Tibial nerve (tissue), 4 donors: ENCODE measurements at places on chromosomes 11 and 22. TPM values are rescaled to one million over a fixed set of nuclear protein-coding genes. Genes with fewer than 3 reads are reported as not detected.
A peak's percentile ranks its signal among the peaks of the same experiment; 100 is the strongest.

- H3K36me3 ChIP-seq: no peaks in the 10 kb centered on the region
- DNase-seq: no peak
- no peak overlapping the region for H3K27ac ChIP-seq
- no peaks in the 10 kb centered on the region for H3K27me3 ChIP-seq
- H3K4me1 ChIP-seq: no peaks in the 10 kb centered on the region
Measured at GRCh38 chr22:29445508-29445907, 7.1 kb downstream of the RFPL1 start.

- no peak for DNase-seq
- no peak overlapping the region for H3K27ac ChIP-seq
- no peak overlapping the region for H3K4me3 ChIP-seq
- H3K36me3 ChIP-seq: no peaks in the 10 kb centered on the region
Measured at GRCh38 chr11:71255800-71256479, 3.6 kb upstream of the SHANK2 start.

DNA sequence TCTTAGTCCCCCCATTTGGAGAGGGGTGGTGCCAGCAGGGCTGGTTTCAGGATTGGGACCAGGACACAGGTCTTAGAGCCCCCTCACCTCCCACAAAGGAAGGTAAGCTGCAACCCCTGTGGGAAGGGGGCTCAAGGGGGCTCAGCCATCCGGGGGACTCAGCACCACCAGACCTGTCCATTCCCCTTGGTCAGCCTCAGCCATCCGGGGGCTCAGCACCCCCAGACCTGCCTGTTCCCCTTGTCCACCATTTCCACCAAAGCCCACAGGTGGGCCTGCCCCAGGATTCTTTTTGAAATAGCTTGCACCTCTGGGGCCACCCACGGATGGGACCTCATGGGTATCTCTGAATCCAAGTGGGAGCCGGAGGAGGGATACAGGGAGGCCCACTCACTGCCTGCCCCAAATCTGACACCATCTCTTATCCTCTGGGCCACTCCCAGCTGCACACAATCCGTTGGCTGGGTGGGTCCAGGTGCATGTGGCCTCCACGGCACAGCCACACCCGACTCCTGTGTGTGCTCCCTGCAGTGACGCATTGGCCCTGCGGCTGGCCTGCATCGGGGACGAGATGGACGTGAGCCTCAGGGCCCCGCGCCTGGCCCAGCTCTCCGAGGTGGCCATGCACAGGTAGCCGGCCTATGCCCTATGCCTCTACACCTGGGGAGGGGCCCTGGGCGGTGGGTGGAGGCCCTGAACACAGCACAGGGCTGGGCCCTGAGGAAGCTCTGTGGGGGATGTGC, 15.9 kb downstream of the MCAT start:
- no peaks in the 10 kb centered on the region for H3K36me3 ChIP-seq
- H3K4me1 ChIP-seq: no peaks in the 10 kb centered on the region
- H3K4me3 ChIP-seq: no peak overlapping the region
- H3K27ac ChIP-seq: no peak overlapping the region
- DNase-seq: no peak
- no peaks in the 10 kb centered on the region for H3K27me3 ChIP-seq

DNA sequence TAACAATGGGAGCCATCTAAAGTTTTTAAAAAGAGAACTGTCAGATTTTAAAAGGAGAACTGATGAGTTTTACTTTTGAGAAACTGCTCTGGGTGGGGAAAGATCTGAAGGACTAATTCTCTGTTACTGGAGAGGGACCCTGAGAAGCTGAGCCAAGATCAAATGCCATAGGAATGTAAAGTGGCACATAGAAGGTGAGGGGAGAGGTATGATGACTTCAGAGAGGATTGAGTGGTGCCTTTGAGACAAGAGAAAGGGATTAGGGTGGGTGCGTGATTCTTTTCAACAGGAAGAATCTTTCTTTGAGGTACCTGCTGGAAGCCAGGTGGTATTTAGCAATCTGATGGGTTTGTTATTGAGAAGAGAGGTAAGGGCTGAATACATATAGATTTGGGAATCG, 9.0 kb downstream of the CRKL start:
- no peak overlapping the region for H3K4me3 ChIP-seq
- no peaks in the 10 kb centered on the region for H3K27me3 ChIP-seq
- no peak overlapping the region for H3K27ac ChIP-seq
- H3K36me3 ChIP-seq: no peaks in the 10 kb centered on the region
- DNase-seq: no peak

GRCh38 chr11:2997406-2997805, 5.3 kb upstream of the NAP1L4 start:
- no peak overlapping the region for H3K27ac ChIP-seq

- H3K27ac ChIP-seq: no peak overlapping the region
- no peaks in the 10 kb centered on the region for H3K4me1 ChIP-seq
- no peak for DNase-seq
- H3K36me3 ChIP-seq: no peaks in the 10 kb centered on the region
- no peak overlapping the region for H3K4me3 ChIP-seq
Measured at GRCh38 chr11:127448101-127448500, 447.5 kb upstream of the KIRREL3 start.

GRCh38 chr11:59756558-59756840, 1.3 kb downstream of the STX3 start:
- H3K27ac ChIP-seq: peak overlapping the region; percentile 90
- peaks cover 7% of the 10 kb centered on the region for H3K4me1 ChIP-seq
- H3K4me3 ChIP-seq: peak overlapping the region; percentile 91
- H3K36me3 ChIP-seq: no peaks in the 10 kb centered on the region
- DNase-seq: no peak

DNA sequence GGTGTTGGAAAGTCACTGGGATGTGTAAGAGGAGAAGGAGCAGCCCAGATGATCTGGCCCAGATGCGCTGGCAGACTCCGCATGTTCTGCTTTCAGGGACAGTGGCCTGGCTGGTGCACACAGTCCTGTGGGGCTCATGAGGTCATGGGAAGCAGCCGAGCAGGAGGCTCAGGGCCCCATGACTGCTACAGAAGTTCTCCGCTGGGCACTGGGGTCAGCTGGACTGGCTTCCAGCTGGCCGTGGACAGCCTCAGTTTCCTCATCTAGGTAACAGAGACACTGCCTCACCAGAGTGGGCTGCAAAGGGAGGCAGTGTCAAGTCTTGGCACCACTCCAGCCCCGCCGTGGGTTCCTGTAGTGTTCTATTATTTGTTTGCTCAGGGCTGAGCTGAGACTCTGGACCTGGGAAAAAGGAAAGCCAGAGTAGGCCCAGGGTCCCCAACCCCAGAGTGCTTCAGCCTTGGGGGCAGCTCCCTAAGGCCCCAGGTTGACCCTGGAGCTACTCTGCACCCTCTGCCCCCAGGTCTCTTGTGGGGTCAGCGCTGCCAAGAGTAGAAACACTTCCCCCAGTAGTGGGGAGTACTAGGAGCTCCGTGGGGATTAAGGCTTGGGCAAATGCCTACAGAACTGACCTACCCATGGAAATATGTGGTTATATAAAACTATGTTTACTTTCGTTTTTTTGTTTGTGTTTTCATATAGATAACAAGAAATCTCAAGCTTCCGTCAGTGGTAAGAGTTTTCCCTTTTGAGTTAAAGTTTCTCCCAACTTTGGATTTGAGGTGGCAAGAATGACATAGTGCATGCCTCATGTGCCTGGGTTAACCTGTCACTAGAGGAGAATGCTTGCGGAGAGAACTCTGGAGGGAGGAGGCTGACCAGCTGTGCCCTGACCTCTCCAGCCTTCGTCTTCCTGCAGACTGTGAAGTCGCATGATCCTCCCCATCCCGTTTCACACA, 45.3 kb downstream of the MED15 start:
- no peak overlapping the region for H3K4me3 ChIP-seq
- peaks cover 89% of the 10 kb centered on the region for H3K4me1 ChIP-seq
- peaks cover 10% of the 10 kb centered on the region for H3K36me3 ChIP-seq
- no peaks in the 10 kb centered on the region for H3K27me3 ChIP-seq
- peak overlapping the region; percentile 76 for H3K27ac ChIP-seq
- DNase-seq: peak; percentile 78

GRCh38 chr22:31968022-31968421, 23.7 kb downstream of the YWHAH start:
- no peaks in the 10 kb centered on the region for H3K4me1 ChIP-seq
- no peaks in the 10 kb centered on the region for H3K36me3 ChIP-seq
- H3K27me3 ChIP-seq: no peaks in the 10 kb centered on the region
- no peak overlapping the region for H3K27ac ChIP-seq
- no peak for DNase-seq

GRCh38 chr11:2517016-2517385, 72.2 kb downstream of the KCNQ1 start:
- DNase-seq: no peak
- no peaks in the 10 kb centered on the region for H3K4me1 ChIP-seq
- no peak overlapping the region for H3K27ac ChIP-seq
- no peaks in the 10 kb centered on the region for H3K27me3 ChIP-seq

GRCh38 chr11:12810568-12810894, 136.3 kb downstream of the TEAD1 start:
- H3K4me1 ChIP-seq: no peaks in the 10 kb centered on the region
- peak overlapping the region; percentile 68 for H3K27ac ChIP-seq
- no peaks in the 10 kb centered on the region for H3K27me3 ChIP-seq
- no peak overlapping the region for H3K4me3 ChIP-seq
- no peaks in the 10 kb centered on the region for H3K36me3 ChIP-seq

GRCh38 chr11:122808478-122808869, 29.8 kb upstream of the CRTAM start:
- peaks cover 5% of the 10 kb centered on the region for H3K4me1 ChIP-seq
- H3K36me3 ChIP-seq: no peaks in the 10 kb centered on the region
- H3K27ac ChIP-seq: no peak overlapping the region
- no peak for DNase-seq
- no peaks in the 10 kb centered on the region for H3K27me3 ChIP-seq
- no peak overlapping the region for H3K4me3 ChIP-seq

GRCh38 chr22:21032037-21032867, at the start of gene SLC7A4:
Gene SLC7A4 (minus strand): TSS chr22:21032561. CDS start chr22:21031812, 749 bp downstream.
- no peaks in the 10 kb centered on the region for H3K36me3 ChIP-seq
- no peak for DNase-seq
- peaks cover 8% of the 10 kb centered on the region for H3K4me1 ChIP-seq
- H3K4me3 ChIP-seq: peak within 1 kb of the TSS; percentile 37
- peaks cover 40% of the 10 kb centered on the region for H3K27me3 ChIP-seq

DNA sequence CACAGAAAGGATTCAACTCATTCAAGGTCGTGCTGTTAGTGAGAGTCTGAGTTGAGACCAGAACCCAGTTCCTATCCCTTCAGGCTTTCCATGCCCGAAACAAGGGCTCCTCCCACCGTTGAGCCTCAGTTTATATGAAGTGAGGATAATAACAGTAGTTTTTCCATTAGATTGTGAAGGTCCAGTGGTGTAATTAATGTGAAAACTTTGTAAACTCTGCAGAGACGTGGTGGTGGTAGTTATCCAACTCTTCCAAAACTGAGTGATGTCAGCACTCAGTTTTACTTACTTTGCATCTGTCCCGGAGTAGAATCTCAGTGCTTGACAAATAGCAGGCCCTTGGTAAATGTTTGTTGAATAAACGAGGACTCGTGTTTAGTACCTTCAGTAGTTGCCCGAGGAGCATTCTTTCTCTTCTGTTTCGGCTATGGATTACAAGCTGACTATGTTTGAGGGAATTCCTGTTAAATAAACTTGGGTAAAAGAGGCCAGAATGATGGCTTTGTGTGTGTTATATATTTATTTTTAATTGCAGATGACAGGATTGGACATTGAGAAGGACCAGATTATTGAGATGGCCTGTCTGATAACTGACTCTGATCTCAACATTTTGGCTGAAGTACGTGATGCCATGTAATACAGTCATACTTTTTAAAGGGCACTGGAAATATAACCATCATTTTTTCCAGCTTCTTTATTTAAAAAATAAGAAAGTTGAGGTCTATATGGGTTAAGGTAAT, 1.0 kb downstream of the REXO2 start:
- H3K36me3 ChIP-seq: peaks cover 13% of the 10 kb centered on the region
- no peaks in the 10 kb centered on the region for H3K27me3 ChIP-seq
- peak overlapping the region; percentile 80 for H3K27ac ChIP-seq
- peak overlapping the region; percentile 84 for H3K4me3 ChIP-seq

DNA sequence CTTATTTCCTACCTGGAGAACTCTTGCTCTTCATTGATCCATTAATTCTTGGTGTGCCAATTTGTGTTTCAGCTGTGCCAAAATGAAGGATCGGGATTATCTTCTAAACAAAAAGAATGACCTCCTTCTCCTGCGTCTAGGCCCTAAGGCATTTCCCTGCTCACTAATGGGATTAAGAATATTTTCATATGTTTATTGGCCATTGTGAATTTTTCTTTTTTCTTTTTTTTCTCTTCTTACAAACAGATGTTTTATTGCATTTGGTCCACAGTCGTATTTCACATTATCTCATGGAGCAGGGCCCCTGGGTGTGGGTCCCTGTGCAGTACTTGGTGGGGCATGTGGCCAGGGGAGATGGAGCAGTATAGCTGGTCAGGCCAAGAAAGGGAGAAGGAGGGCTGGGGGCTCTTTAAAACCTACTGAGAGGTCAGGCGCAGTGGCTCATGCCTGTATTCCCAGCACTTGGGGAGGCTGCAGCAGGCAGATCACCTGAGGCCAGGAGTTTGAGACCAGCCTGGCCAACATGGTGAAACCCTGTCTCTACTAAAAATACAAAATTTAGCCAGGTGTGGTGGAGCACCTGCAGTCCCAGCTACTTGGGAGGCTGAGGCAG, 35.3 kb upstream of the HORMAD2 start:
- H3K27ac ChIP-seq: no peak overlapping the region
- H3K4me3 ChIP-seq: no peak overlapping the region
- peaks cover 14% of the 10 kb centered on the region for H3K4me1 ChIP-seq
- H3K27me3 ChIP-seq: no peaks in the 10 kb centered on the region
- no peaks in the 10 kb centered on the region for H3K36me3 ChIP-seq

GRCh38 chr11:117790279-117790678, 6.7 kb downstream of the DSCAML1 start:
- H3K36me3 ChIP-seq: no peaks in the 10 kb centered on the region
- H3K27ac ChIP-seq: no peak overlapping the region
- H3K27me3 ChIP-seq: peaks cover 50% of the 10 kb centered on the region
- DNase-seq: no peak

DNA sequence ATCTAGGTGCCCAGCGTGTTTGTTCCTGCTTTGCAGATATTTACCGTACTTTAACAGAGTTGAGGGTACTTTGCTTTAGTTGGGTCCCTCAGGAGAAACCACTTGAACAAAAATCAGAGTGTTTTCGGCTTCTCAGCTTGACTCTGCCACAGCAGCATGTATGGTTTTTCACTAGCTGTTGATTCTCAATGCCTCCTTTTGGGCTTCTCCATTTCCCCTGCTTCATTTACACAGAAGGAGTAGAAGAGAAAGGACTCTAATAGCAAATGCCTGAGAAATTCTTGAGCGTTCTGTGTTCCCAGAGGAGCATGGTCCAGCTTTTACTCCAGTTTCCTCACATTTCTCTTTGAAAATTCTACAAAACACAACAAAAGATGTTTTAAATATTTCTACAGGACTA, 252.1 kb upstream of the CCDC179 start:
- no peaks in the 10 kb centered on the region for H3K27me3 ChIP-seq
- no peak overlapping the region for H3K4me3 ChIP-seq
- no peaks in the 10 kb centered on the region for H3K4me1 ChIP-seq
- no peak overlapping the region for H3K27ac ChIP-seq
- H3K36me3 ChIP-seq: no peaks in the 10 kb centered on the region
- DNase-seq: no peak

The FOLR1 gene
- total RNA-seq: 0.39 TPM

The TMEM126B gene
- 39.4 TPM for total RNA-seq

The GRIK4 gene
- total RNA-seq: not detected

The CD81 gene
- total RNA-seq: 687 TPM

The IL18 gene
- total RNA-seq: 64.9 TPM

The RAG2 gene
- total RNA-seq: not detected
